ENCODE measurements at places on chromosomes 5 and 9.

DNA sequence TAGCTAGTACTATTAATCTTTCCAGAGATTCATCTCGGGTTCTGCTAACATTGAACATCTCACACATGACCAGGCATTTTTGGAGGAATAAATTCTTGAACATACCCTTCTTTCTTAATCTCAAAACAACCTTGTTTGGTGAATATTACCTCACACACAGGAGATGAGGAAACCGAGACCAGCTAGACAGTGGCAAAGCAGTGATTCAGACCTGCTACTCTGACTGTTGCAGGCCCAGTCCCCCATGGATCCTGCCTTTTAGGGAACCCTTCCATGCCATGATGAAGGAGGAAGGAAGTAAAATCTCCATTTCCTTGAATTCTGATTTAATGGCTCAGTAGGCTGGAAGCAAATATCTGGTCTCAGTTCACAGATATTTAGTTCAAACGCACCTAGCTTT lies 2.6 kb downstream of the PCSK5 start:
- DNase-seq = no peak

- DNase-seq = no peak
Measured at GRCh38 chr5:158676642-158677469, 422.9 kb downstream of the EBF1 start.

DNA sequence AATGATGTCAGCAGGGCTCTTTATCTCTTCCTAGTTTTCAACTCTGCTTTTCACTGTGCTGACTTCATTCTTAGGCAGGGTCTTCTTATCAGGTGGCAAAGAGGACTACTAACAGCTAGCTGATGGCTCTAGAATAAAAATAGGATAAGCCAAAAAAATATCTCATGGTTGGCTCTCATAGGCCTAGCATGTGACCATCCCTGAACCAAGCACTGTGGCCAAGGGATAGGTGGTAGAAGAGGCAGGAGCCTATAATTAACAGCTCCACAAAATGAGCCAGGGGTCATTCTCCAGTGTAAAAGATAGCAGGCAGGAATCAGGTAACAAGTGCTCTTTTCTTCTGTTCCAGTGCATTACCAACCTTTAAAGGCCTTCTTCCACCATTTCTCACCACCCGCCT lies 21.1 kb downstream of the ANKDD1B start:
- DNase-seq = no peak

GRCh38 chr5:64299805-64300204 lies 134.2 kb downstream of the RNF180 start:
- no peak for DNase-seq

DNA sequence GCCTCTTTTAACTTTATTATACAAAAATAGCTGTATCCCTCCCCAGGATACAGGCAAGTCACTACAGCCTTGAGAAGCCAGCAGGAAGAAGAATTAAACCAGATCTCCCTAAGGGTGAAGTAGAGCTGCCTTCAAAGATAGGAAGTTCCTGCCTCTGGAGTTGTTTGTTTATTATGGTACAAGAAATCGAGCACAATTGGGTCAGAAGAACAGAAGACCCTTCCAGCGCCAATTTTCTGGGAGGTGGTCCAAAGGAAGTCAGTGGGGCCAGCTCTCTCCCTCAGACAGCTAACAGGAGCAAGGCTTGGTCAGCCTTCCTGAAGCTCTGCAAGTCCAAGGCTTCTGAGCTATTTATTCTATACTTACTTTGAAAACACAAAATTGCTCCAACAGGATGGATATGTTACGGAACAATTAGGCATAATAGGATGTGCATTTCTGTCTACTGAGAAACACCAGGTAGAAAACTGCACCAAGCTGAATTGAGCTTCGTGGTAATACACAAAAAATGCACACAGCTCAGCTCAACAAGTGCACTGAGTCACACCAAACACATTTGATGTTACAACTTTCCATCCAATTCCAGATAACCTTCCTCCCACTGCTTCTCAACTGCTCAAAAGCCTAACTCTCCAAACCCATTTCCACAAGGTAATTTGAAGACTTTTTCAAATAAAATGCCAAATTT lies 16.0 kb downstream of the SERINC5 start:
- no peak for DNase-seq

DNA sequence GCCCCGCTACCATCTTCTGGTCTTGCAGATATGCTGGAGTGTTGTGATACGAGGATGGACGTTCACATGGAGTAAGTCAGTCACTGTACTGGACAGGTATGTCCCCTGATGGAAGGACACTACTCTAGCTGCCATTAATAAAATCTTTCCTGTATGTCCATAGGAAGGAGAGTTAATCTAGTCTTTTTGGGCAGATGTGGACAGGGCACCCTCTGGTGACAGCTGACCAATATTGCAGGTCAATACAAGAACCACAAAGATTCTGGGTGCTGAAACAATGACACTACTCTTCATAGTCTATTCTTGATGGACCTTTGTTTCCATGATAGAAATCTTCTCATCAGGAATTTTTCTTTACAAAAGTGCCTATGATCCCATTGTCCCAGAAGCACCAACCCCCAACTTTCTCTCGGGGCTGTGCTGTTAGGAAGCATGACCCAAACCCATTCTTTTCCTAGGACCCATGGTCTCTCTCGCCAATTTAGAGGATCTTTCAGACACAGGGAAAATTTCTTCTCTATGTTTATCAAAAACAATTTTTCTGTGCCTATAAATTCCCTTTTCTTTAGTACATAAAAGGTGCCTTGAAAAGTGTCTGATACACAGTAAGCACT lies 376.9 kb downstream of the DTWD2 start:
- DNase-seq = no peak

- DNase-seq = no peak
Measured at GRCh38 chr5:72109625-72110024, 2.4 kb downstream of the MAP1B start.

GRCh38 chr5:997711-998110 lies 10.9 kb upstream of the NKD2 start:
- no peak for DNase-seq

DNA sequence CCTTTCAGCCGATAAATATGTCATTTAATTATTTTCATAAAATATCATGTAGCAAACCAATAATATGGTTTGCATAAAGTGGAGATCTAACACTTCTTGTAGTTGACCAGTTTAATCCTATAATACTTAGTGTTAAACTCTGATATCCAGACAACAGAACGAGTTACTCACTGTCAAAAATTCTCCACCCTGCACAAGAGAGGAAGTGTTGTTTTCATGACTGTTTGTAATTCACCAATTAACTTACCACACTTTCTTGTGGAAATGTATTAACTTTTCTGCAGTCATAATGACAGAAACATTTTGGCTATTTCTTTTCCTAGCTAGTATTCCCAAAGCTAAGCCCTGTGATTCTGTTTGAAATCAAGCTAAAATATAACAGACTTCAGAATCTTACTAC lies 555.3 kb upstream of the FTMT start:
- DNase-seq = no peak

GRCh38 chr5:3709068-3709716 lies 113.6 kb downstream of the IRX1 start:
- DNase-seq = no peak

- no peak for DNase-seq
Measured at GRCh38 chr5:178548746-178549145, 41.4 kb downstream of the COL23A1 start.

DNA sequence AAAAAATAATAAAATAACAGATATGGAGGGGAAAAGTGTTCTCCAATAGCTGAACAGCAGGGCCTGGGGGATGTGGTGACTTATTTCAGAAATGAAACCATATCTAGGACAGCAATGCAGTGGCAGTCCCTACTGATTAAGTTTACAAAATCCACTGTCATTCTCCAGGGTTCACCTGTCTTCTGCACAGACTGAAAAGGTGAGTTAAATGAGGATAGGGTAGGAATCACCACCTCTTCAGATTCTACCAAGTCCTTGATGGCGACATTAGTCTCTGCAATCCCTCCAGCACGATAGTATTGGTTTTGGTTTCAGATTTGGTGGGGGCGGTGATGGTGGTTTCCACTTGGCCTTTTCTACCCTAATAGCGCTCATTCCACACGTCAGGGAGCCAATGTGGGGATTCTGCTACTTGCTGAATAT lies 32.3 kb upstream of the NPM1 start:
- DNase-seq = peak; percentile 61

DNA sequence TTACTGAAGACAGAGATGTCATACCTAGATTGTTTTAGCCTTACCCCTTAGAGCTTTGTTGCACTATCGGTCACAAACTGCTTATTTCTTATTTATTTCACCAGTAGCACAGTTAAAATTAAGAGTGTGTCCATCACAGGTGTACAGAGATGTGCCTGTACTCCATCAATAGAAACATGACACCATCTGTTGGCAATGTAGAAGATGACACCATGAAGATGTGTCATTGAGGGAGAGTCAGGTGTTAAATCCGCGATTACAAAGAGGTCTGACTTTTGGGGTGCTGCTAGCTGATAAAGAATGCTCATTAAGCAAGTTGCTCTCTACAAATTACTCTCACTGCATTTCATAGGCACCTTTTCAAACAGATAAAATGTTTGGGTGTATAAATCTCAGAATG lies 164.4 kb downstream of the SMARCA2 start:
- DNase-seq = no peak

DNA sequence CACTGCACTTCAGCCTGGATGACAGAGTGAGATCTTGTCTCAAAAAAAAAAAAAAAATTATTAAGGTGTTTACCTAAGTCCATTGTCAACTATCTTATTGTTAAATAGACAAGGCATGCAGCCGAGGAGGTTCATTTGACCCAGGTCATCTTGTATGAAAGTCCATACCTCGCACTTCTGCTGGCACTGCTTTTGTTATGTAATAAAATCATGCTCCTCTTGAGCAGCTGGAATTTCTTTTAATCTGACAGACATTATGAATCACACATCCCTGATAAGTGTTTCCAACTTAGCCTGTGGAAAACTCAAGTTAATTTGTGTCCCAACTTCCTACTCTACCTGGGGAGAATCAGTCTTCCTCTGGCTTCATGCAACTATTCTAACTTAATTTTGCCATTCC lies 315.6 kb upstream of the KLF4 start:
- no peak for DNase-seq

DNA sequence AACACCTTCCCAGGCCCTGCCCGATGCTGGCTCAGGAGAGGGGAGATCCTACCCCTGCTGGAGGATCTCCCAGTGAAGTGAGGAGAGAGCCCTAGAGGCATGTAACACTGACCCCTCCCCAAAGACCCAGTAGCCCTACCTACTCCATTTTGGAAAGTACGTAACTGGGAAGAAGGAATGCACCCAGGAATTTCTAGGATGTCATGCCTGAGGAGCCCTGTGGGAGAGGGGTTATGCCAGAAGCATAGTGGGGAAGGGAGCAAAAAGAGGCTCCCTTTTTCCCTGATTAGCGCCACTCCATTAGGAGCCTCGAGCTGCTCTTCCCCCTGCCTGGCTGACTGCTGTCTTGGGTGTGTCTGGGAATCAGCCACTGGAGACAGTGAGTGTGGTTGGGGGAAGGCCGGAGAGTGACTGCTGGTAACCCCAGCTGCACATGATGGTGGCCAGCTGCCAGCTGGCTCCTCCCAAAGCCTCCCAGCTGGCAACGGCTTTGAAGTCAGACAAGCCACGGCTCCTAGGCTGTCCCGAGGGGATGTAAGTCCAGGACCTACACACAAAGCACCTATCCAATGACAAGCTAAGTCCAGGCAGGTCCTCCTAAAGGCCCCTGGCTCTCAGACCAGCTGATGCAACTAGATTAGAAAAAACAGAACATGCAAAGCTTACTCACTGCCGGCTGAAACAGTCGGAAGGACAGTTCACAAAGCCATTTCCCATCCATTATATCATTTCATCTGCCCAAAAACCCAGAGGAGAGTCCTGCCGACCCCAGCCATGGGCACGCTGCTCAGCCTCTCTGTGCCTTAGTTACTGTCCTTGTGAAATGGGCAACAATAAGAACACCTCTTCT lies 136.5 kb upstream of the ABCA1 start:
- DNase-seq = no peak

GRCh38 chr9:32251539-32251938 lies 132.9 kb upstream of the ACO1 start:
- DNase-seq = no peak
